Heart left ventricle (tissue), 16 donors: ENCODE measurements at places on chromosomes 11 and 22. TPM values are rescaled to one million over a fixed set of nuclear protein-coding genes. Genes with fewer than 3 reads are reported as not detected.

GRCh38 chr11:20011307-20011951 lies 148.8 kb downstream of the DBX1 start:
- DNase-seq: no peak

GRCh38 chr11:85095239-85095638 lies 531.9 kb downstream of the DLG2 start:
- no peak for DNase-seq

The ZNF215 gene
- 0.04 TPM for polyA plus RNA-seq

GRCh38 chr11:83951521-83951920 lies 665.4 kb upstream of the CCDC90B start:
- DNase-seq: no peak

The CDC45 gene
- 0.15 TPM for polyA plus RNA-seq

DNA sequence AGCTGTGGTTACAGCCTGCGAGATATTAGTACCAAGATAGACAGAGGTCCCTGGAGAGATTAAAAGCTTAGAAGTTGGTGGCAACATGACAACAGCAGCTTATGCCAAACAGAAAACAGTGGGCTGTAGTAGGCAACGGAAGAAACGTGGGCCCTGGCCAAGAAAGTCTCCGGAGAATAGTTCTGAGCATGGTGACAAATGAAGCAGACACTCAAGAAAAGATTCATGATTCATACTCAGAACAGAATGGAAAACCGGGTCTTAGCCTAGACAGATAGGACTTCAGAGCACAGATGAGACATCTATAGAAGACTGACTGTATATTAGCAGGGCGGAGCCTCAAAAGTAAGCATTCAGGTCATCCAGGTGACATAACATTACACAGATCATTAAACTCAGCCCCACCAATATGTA lies 727.4 kb downstream of the ETS1 start:
- DNase-seq: no peak

GRCh38 chr22:50173311-50173982 lies 2.9 kb downstream of the PANX2 start:
- no peak for DNase-seq

DNA sequence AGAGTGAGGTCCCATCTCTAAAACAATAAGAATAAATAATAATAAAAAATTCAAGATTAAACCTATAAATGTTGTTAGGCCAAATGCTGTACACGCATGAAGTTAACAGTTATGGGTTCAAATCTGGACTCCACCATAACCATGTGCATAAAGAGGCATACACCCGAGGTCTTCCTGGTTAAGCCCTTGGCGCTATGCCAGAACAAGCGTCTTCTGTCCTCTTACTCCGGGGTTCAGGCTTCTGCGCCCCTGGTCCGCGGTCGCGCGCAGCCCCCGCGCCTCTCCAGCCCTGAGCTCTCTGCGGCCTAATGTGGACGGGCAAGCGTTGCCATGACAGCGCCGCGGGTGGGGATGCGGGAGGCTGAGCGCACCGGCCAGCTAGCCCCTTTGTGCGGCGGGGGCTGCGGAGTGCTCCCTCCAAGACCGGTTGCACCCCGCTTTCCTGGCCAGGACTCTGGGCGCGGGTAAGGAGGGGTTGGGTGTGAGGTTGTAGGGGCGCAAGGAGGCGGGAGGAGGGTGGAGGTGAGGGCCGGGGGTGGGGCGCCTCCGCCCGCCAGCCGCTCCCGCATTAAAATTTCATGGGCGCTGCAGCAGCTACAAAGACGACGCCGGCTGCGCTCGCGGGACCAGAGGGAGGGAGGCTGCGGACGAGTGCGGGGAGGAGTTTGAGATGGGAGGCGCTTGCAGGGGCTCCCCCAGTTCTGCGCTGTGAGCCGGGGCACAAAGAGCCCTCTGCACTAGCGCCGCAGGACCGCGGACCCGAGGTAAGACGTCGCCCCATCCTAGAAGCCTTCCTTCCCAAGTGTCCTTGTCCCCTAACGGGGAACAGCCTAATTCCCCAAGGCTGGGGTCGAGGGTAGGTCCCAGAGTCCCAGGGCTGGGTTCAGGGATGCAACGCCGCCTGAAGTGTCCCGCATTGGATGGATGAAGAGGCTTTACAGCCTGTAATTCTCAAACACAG lies at the start of gene MIAT:
Gene MIAT, plus strand, starts transcription at position 698 of the 961 bp plus-strand sequence.
- peak; percentile 71 for DNase-seq

- no peak for DNase-seq
These were observed 150.2 kb downstream of the TEAD1 start for GRCh38 chr11:12824281-12825041.

The MB gene
- 16,360 TPM for polyA plus RNA-seq

The TENM4 gene
- 0.71 TPM for polyA plus RNA-seq

- DNase-seq: peak; percentile 82
These were observed 10.7 kb upstream of the DSCAML1 start for GRCh38 chr11:117807482-117808327.

The NFAM1 gene
- polyA plus RNA-seq: 0.69 TPM

GRCh38 chr11:76327756-76328388 lies 53.1 kb downstream of the THAP12 start:
- DNase-seq: peak; percentile 45

DNA sequence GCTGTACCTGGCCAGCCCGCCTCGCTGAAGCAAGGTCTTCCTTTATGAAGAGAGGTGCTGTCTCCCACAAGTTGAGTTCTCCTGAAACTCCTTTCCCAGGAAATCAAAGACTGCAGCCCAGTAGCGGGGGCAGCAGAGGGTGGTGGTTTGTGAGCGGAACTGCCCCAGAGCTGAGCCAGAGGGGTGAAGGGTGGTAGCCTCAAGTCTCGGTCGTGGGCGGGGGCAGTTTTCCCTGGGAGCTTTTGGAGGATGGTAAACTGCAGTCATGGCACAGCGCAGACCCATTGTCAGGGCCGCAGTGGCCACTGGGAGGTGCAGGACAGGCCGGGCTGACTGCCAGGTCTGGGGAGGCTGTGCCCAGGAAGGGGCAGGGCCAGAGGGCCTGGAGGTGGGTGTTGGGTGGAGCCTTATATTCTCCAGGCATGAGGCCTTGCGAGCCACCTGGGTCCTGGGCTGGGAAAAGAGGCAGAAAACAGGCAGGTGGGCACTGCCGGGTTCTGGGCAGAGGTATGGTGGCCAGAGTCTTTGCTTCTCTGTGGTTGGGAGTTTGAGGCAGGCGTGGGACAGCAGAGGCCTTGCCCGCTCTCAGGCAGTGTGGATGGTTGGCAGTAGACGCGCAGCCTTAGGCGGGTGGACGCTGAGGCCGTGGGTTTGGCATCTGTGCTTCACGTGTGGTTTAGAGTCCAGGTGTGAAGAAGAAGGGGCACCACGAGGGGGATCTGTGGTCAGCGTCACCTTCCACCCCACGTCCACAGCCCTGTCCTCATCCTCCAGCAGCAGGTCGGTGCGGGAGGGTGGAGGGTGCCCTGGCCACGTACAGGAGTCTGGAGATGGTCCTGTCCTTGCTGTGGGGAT lies 1176.4 kb downstream of the BRD1 start:
- no peak for DNase-seq

DNA sequence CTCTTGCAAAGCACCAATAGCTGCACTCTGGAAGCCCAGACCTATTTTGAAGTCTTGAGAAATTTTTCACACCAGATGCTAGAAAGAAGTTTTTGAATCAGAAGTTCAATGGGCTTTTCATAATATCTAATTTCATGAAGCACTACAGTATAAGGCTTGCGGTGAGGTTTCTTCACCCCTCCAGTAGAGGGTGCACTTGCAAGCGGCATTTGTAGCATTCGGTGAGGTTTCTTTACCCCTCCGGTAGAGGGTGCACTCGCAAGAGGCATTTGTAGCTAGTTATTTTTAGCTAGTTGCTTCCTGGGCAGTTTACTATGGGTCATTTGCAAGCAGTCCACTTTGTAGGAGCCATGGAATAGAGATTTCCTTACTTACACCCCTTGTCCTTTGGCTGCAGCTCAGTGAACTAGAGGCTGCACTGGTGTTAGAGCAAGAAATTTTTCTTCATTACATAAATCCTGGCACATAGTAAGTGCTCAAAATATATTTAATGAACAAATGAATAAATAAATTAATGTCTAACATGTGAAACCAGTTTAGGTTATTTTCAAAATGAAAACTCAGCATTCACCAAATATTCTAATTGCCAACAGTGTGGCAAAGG lies 7.8 kb upstream of the NOX4 start:
- DNase-seq: no peak

DNA sequence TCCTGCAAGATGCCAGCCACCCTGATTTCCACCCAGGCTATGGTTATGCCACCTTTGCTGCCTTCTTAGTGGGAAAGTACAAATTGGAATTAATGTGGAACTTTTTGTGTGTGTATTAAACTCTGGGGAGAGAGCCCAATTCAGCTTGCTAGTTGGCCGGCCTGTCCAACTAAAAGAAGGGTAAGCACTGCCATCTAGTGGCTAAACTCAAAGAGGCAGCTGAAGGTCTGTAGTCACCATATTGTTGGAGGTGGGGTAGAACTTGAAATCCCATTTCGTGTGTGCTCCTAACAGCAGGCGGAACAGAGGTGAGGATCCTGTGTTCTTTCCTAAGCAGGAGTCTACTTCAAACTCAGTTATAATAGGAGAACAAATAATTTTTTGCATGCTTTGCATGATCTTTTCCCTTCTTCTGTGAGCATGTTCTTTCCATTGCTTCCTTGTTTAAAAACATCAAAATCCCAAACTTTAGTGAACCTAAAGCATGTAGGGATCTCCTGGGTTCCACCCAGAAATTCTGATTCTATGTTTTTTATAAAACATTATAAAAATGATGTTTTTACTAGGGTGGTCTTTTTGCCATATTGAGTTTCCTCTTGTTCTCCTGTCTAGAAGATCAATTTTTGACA lies 138.8 kb upstream of the SORL1-AS1 start:
- peak; percentile 64 for DNase-seq

GRCh38 chr11:12110714-12111548 lies 541 bp downstream of the MICAL2 start:
- DNase-seq: peak; percentile 41

The NUP160 gene
- polyA plus RNA-seq: 10.6 TPM

The CHST1 gene
- 1.5 TPM for polyA plus RNA-seq

DNA sequence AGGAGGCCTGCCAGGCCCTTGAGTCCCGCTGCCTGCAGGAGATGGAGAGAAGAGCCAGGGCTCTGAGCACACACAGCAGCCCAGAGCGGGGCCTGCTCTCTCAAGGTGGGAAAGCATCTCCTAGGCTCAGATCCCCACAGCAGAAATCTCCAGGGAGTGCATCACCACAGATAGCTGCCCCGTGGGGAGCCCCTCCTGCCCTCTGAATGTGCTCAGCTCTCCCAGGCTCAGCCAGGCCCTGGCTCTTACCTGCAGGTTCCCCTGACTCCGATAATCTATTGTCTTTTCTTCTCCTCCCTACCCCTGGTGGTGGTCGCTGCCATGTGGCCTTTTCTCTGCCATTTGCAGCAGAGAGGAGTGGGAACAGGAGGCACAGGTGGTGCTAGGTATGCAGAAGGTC lies 49.9 kb downstream of the BTG4 start:
- no peak for DNase-seq

The C2CD2L gene
- polyA plus RNA-seq: 6.6 TPM

GRCh38 chr11:62770778-62771143 lies 435 bp upstream of the TAF6L start:
- DNase-seq: peak; percentile 34

DNA sequence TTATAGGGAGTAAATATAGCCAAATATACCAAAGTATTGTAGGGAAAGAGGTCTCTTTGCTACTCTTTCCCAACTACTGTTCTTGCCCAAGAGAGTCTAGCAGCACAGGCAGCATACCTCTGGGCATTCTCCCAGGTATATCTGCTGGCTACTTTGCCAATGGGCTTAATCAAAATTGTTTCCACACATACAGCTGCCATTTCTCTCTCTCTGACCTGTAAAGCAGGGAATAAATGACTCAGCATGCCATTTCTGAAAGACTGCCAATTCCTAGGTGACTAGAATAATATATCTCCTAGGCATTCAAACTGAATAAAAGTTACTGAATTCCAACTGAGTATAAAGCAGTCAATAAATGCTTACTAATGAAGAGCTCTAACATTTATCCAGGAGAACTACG lies 44.6 kb downstream of the RDX start:
- DNase-seq: no peak

The ALDH3B1 gene
- 2.7 TPM for polyA plus RNA-seq

The CLDN5 gene
- polyA plus RNA-seq: 77.7 TPM

GRCh38 chr11:60230681-60231080 lies 12.3 kb downstream of the MS4A4E start:
- DNase-seq: no peak

DNA sequence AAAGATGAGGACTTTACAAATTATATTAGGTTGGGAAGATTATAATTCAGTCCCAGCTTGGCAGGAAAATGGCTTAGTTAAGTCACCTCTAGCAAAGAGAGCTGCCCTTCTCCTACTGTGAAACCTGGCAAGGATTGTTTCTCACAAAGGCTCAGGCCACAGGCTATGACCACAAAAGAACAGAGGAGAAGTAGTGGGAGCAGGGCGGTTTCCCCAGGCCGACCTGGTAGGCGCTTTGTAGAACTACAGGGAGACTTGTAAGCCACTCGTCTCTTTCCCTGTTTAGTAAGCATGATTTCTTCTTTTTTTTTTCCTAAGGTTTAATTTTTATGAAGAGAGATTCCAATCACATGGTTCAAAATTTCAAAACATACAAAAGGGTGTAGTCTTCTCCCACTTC lies 4.6 kb downstream of the SNAP29 start:
- no peak for DNase-seq

GRCh38 chr11:15841931-15842740 lies 514.2 kb downstream of the SOX6 start:
- no peak for DNase-seq

- no peak for DNase-seq
These were observed 24.9 kb downstream of the SLC43A1 start for GRCh38 chr11:57490456-57491248.

GRCh38 chr11:133697161-133697560 lies 148.2 kb downstream of the SPATA19 start:
- DNase-seq: peak; percentile 30

The ENTHD1 gene
- not detected for polyA plus RNA-seq

DNA sequence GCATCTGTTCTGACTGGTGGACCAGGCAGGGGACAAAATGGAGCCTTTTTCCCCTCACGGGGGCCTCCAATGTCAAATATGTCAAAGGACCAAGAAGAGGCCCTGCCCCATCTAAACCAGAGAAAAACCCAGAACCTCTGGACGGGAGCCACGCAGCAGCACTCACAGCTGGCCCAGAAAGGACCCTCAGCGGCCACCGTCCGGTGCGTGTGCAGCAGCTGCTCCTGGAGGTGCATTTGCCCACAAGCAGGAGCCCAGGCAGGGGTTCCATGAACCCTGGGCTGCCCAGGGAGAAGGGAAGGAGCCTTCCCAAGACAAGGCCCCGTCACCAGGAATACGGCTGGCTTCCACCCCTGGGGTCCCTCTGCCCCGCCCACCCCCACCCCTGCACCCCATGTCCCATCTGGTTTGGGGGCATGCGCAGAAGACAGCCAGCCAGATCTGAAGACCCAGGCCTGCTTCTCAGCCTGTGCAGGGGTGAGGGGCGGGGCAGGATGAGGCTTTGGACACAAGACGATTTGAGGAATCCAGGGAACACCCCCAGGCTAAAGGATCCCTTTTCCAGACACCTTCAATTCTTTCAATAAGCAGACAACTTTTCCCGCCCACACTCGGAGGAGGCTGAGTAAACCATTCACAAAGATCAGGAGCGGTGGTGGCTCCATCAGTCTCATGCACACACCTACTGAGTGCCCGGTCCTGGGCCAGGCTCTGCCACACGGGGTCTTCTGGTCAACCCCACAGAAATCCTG lies 423.1 kb downstream of the SHANK2 start:
- no peak for DNase-seq
